ENCODE measurements at places on chromosomes 2 and 18.
A peak's percentile ranks its signal among the peaks of the same experiment; 100 is the strongest.

DNA sequence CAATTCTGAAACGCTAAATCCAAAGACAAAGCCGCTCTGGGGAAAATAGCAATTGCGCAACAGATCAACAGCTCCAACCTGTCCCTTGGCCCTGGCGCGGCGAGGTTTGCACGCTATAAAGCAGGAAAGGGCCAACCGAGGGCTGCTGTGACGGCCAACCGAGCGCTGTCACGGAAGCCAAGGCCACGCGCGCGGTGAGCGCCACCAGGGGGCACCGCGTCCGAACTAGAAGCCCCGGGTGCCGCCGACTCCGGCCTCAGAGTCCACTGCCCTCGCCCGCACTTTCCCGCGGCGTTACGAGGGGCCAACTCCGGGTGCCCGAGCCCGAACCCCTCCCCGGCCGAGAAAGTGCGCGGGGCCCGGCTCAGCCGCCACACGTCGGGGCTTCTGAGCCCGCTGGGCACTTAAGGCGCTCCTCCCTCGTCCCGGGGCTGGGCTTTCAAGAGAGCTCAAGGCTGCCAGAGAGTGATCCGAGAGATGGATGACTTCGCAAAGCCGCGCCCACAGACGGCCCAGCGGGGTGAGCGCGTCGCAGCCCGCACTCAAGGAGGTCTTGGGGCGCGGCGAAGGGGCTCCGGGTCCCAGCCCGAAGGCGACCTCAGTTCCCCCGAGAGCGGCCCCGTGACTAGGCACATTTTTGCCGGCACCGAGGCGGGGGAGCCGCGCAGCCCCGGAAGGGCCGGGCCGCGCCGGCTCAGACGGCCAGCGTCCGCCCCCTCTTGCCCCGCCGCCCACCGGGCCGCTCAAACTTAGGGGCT, 897 bp downstream of the NFE2L2 start:
- peak; percentile 89 for DNase-seq

- DNase-seq: no peak
Observed at GRCh38 chr2:38806015-38806732, 28.2 kb downstream of the GEMIN6 start.

DNA sequence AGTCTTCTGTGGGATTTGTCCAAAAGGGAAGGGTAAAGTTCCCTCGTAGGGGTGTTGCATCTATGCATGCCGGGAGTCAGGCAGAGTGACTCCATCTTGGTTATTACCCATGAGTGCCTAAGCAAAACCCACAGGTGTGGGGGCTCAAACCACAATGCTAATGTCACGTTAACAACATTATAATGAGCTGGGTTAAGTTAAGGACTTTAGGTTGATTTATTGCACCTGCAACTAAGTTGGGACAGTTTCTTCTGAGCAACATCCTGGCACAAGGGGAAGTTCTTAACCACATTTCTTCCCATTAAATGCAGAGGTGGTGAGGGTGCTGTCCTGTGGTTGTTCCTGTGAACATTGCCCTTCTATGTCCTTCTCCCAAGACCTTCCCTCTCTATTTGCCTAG, 1596.8 kb upstream of the SLC39A10 start:
- DNase-seq: no peak

DNA sequence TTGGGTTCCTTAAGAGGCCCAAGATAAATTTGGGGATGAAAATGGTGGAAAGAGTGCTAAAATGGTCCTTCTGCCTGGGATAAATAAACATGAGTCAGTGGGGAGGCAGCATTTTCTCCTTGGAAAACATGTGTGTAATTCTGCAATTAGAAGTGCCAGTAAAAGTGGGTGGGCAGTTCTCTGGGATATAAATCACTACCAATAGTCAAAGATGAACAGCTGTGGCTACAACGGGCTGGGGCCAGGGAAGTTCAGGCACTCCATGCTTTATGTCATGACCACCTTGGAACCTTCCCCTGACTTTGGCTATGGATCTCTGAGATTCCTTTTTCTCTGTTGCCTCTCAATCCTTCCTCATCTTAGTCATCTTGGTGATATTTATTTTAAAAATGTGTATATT, 56.5 kb upstream of the CYRIA start:
- no peak for DNase-seq
